ENCODE measurements at places on chromosomes 3 and 15.

GRCh38 chr15:69696946-69697345 lies 244.3 kb downstream of the RPLP1 start:
- no peak for DNase-seq

- no peak for DNase-seq
Measured at GRCh38 chr3:10334459-10334858, 13.5 kb upstream of the SEC13 start.

GRCh38 chr3:189148081-189148507 lies 23.7 kb upstream of the TPRG1 start:
- peak; percentile 52 for DNase-seq

DNA sequence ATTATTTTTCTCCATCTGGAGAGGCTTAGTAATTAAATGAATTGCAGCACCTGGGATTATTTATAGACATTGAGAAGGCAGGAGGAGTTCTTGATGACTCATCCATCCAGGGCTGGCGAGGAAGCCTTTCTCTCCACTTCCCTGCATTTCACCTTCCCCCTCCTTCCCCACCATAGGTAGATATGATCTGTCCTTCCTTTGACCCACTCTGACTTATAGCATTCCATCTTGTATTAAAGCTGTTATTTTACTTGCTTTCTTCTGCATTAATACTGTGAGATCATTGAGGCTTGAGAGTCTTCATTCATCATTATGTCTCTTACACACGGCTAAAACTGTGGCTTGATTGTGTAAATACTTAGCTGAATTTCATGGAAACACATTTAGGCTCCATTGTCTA lies 288.8 kb downstream of the FEZF2 start:
- no peak for DNase-seq

DNA sequence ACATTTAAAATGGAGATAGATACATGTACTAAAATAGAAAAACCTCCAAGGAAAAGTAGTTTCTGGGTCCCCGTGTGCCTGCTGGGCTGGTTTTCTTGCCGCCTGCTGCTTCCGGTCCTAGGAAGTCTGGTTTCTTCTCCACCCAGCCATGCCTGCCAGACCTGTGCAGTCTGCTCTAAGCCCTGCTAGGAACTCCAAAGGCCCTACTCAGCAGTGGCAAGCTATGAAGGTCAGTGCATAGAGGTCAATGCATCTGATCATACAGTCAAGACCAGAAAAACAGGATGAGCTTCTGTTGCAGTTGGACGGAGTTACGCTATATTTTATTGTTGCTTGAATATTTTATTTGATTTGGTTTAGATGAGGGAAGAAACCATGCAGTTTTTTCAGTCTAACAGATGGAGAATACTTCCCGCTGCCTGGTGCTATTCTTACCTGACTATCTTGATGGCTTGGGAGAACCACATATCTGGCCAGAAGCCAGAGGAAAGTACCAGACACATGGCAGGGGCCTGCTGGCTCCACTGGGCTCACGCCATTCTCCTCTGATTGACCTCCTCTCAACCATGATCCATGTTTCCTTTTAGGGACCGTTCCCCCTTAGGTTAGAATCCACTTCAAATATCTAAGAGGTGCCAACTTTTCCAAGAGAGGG lies 226.8 kb upstream of the ST8SIA2 start:
- no peak for DNase-seq

Data from stimulated activated CD8-positive, alpha-beta memory T cell treated with anti-CD3 and anti-CD28 coated beads, Interleukin-4, amount 100 ng/mL, for 4 hours (primary cell).